ENCODE measurements at places on chromosomes 16 and 17.

DNA sequence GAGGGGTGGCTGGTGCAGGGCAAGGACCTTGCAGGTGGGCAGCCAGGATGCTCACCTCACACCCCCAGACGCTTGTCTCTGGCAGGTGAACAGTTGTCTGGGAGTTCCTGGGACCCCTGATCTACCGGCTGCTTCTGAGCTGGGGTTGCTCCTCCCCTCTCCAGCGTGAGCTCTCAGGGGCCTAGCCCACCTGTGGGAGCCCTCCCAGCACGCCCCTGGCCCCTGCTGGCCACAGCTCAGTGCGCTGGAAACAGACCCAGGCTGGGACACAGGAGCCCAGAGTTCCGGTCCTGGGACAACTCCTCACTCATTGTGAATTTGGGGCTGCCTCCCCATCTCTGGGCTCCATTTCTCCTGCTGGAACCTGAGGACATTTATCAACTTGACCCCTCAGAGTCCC, 30.3 kb downstream of the ARHGAP23 start:
- DNase-seq = no peak

GRCh38 chr17:75317671-75318070, 28.4 kb upstream of the SLC25A19 start:
- no peak for DNase-seq

- DNase-seq = peak; percentile 69
Observed at GRCh38 chr16:30621765-30622164, 11.6 kb upstream of the ZNF689 start.

DNA sequence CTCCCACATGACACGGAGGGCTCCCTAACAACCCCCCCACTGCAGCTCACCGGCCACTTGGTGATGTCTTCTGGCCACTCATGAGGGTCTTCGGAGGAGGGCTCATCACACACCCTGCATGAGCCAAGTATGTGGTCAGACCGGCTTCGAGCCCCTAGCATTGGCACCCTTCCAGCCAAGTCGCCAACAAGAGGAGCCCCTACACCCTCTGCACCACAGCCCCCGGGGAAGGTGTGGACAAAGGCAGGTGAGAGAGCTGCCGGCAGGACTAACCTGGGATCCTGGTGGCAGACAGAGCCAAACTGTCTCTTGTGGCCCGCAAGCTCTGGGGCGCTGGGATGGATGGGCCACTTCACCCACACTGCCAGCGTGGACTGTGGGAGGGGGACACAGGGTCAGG, 6.5 kb downstream of the SNRNP25 start:
- no peak for DNase-seq

DNA sequence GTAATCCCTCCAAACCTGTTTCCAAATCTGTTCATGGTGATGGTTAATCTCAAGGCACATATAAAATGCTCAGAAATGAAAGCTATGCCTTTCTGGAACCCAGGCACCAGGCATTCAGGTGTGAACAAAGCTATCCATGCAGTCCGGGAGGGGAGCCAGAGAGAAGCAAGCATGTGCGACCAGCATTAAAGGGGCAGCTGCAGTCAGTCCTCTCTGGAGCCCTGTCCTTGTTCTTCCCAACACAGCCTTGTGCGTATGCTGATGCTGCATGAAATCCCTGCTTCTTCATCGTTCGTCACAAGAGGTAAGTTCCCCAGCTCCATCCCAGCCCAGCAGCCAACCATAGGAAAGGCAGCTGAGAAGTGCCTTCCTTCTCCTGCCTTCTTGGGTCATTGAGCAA, 148.7 kb downstream of the GRIN2A start:
- DNase-seq = no peak

- DNase-seq = peak; percentile 82
Observed at GRCh38 chr16:57462209-57462977, at the start of gene POLR2C. Gene POLR2C (plus strand): TSS chr16:57462679. CDS start chr16:57462725, 46 bp downstream.

- peak; percentile 38 for DNase-seq
Observed at GRCh38 chr17:81341516-81342268, 46.6 kb upstream of the SLC38A10 start.

DNA sequence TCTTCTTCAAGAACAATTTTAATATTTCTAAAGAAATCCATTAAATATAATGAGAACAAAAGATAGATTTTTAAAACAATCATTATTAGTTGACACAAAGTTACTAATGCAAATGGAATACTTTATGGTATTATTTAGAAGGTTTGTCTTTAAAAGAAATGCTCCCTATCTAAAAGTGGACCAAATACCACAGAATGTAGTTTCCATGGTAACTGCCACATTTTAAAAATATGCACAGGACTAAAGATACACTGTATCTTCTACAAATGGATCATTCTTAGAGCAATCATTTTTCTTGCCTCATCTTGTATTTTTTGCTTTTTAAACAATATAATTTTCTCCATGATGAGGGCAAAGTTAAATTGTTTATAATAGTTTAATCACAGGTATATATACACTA, 296.0 kb downstream of the CEP112 start:
- DNase-seq = peak; percentile 19

- DNase-seq = peak; percentile 78
Observed at GRCh38 chr17:62093188-62094155, 28.4 kb upstream of the MED13 start.

GRCh38 chr17:75059369-75060345, 12.6 kb downstream of the KCTD2 start:
- DNase-seq = peak; percentile 80

DNA sequence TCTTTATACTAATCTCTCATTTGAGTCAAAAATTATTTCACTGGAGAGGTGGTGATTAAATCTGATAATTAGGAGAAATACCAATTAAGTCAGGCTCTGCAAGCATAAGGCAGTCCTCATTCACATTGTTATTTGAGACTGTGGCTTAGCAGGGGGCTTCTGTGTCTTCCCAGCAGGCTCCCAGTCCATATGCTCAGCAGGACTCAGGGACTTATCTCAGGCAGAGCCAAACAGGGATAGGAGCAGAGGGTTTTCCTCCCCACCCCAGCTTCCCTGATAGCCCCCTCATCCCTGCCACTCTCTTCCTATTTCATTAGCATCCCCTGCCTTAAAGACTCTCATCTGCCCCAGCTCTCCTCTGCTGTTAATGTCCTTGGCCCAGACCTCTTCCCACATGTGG, 104.3 kb upstream of the DNAH9 start:
- no peak for DNase-seq

DNA sequence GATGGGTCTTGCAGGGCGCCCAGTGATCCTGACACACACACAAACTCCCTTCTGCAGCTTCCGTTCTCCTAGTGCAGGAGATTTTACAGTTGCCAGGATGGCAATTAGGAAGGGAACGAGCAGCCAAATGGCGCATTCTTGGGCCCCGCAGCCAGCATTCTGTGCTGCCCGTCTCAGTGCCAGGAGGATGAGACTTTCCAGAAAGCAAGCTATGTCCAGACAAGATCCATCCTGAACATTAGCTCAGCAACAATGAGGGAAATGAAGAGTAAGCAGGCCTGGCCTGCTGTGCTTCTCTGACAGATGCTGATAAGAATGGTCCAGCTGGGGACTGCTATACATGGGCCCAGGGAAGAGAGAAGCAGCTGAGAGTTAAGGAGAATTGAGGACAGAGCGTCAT, 16.5 kb downstream of the SPPL2C start:
- DNase-seq = no peak

DNA sequence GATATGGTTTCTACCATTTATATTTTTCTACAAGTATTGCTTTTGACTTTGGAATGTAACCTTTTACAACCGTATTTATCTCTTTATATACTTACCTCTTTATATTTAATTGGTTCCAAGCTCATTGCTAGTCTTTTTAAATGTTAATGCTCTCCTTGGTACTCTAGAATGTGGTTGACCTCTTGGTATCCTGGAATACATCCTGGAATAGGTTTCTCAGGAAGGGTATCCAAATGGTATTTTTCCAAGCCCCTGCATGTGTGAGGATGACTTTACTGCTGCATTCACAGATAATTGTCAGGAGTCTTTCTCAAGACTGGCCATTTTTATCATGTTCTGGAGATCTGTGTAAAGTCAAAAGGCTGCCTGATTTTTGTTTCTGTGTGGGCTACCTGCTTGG, 30.2 kb downstream of the DNAH17 start:
- no peak for DNase-seq

- DNase-seq = no peak
Observed at GRCh38 chr17:65470783-65471182, 90.7 kb downstream of the AXIN2 start.

DNA sequence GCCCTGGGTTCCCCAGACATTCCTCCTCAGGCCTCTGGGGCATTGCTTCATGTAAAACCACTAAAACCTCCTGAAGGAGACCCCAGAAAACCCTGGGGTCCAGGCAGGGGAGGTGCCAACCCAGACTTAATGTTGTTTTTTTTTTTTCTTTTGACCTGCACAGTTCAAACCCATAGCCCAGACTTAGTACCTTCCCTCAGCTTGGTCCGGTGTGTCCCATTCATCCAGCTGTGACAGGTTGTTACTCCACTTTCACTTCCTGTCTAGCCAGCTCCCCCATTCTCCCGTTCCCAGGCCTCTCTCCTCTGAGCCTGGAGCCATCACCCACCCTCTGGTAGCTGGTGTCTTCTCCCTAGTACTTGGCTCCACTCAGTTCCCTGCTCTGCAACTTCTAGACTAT, 4.8 kb downstream of the CDR2L start:
- no peak for DNase-seq

DNA sequence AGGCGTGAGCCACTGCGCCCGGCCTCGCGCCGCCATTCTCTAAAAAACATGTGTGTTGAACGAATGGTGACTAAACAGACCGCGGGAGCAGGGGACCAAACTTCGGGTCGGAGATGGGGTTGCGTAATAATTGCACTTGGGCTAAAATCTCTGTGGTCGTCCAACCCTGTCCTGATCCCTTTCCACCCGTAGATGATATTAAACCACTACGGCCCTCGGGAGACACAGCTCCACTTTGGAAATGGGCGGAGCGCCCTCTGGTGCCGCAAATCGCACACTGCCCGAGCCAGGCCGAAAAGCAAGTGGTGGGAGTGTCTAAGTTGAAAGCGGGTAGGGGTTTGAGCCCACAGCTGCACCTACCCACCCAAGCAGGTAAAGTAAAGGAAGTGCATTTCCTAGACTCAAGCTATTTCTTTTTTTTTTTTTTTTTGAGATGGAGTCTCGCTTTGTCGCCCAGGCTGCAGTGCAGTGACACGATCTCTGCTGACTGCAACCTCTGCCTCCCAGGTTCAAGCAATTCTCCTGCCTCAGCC, 17.0 kb downstream of the CAVIN1 start:
- peak; percentile 54 for DNase-seq

DNA sequence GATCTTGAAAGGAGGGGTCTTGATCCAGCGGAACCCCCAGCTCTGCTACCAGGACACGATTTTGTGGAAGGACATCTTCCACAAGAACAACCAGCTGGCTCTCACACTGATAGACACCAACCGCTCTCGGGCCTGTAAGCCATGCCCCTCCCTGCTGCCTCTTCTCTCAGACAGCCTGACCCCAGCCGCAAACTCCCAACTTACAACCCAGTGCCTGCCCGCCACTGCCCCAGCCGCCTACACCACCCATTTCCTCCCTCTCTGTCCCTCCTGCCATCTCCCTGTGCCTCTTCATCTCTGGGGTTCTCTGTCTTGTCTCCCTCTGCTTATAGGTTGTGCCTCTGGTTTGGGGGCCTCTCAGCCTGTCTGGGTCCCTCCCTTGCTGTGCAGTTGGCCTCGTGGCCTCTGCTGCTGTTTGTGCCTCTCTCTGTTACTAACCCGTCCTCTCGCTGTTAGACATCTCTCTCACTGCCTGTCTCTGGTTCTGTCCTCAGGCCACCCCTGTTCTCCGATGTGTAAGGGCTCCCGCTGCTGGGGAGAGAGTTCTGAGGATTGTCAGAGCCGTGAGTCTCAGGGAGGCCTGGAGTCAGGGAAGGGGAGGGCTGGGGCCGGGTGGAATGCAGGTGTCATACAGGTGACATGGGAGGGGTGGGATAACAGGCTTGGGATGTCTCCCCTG, 9.6 kb downstream of the ERBB2 start:
- no peak for DNase-seq

- peak; percentile 57 for DNase-seq
Observed at GRCh38 chr17:50618300-50618699, 16.4 kb upstream of the ABCC3 start.

- DNase-seq = no peak
Observed at GRCh38 chr17:7019367-7019766, 3.5 kb upstream of the BCL6B start.

GRCh38 chr16:64730261-64730660, 391.6 kb downstream of the CDH11 start:
- DNase-seq = peak; percentile 57

- DNase-seq = no peak
Observed at GRCh38 chr16:57624044-57624688, 4.3 kb upstream of the ADGRG1 start.

GRCh38 chr16:1313721-1314369, 4.4 kb downstream of the UBE2I start:
- DNase-seq = no peak

GRCh38 chr16:73886426-73886825, 410.2 kb upstream of the PSMD7 start:
- no peak for DNase-seq

DNA sequence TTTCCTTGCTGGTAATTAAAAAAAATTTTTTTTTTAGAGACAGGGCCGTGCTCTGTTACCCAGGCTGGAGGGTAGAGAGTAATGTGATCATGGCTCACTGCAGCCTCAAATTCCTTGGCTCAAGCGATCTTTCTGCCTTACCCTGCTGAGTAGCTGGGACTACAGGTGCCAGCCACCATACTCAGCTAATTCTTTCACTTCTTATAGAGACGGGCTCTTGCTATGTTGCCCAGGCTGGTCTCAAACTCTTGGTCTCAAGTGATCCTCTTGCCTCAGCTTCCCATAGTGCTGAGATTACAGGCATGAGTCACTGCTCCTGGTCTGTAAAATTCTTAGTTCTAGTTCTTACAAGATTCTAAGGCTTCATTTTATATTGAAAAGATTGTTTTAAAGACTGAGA, 11.1 kb downstream of the SMIM36 start:
- no peak for DNase-seq

GRCh38 chr17:8555062-8555461, 75.5 kb downstream of the MYH10 start:
- DNase-seq = no peak

GRCh38 chr17:4313221-4314114, 49.7 kb upstream of the ANKFY1 start:
- no peak for DNase-seq

- peak; percentile 55 for DNase-seq
Observed at GRCh38 chr16:85029408-85029784, 1.8 kb downstream of the KIAA0513 start.

DNA sequence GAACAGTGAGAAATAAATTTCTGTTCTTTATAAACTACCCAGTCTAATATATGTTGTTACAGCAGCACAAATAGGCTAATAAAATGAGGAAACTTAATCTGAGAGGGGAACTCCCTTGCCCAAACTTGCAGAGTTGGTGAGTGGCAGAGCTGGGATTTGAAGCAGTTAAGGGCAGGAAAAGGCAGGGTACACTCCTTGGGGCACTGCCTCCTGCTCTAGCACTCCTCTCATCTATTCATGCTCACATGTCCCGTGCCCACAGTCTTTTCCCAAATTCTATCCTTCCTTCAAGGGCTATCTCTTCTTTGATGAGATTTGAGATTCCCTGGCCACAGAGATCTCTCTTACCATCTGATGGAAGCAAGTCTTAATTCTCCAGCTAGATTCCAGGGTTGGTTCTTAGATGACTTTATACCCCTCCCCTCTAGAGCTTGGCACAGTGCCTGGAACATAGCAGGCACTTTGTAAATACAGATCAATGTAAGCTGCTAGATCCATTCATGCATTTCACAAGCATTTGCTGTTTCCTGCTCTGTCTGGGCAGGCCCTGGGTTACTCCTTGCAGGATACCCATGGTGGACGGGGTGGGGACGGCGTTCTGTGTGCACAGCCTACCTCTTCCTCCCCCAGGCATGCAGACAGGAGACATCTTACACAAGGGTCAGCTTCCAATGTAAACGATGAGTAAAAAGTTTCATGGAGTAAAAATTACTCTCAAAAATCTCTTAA, 39.2 kb upstream of the ABCC12 start:
- DNase-seq = peak; percentile 21

GRCh38 chr16:67842509-67843342, 606 bp downstream of the THAP11 start:
- peak; percentile 55 for DNase-seq

Measured in fibroblast of skin of back (primary cell).